ENCODE measurements at places on chromosomes 6 and 20. TPM values are rescaled to one million over a fixed set of nuclear protein-coding genes. Genes with fewer than 3 reads are reported as not detected.
A peak's percentile ranks its signal among the peaks of the same experiment; 100 is the strongest.

- no peaks in the 10 kb centered on the region for H3K27me3 ChIP-seq
- no peak for DNase-seq
- no peaks in the 10 kb centered on the region for H3K4me1 ChIP-seq
- H3K4me3 ChIP-seq: no peak overlapping the region
- H3K36me3 ChIP-seq: no peaks in the 10 kb centered on the region
- H3K27ac ChIP-seq: no peak overlapping the region
These were observed 296.8 kb downstream of the TENT5A start for GRCh38 chr6:81455641-81456040.

DNA sequence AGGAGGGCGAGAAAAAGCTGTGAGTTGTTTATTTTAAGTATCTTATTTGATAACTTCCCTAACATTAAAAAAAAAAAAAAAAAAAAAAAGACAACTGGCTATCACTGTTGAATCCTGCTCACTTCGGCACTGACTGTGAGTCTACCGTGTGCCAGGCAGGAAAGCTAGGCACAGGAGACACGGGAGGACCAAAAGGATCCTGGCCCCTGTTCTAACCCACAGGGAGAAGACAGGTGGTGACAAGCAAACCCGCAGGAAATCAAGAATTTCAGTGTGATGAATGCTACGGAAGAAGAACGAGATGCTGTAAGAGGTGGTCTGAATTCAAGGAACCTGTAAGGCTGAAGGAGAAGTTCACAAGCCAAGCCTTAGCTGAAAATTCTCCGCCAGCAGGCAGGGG is 94.7 kb upstream of the NFATC2 start:
- H3K27me3 ChIP-seq: no peaks in the 10 kb centered on the region
- DNase-seq: no peak
- no peak overlapping the region for H3K4me3 ChIP-seq
- H3K36me3 ChIP-seq: no peaks in the 10 kb centered on the region
- H3K4me1 ChIP-seq: no peaks in the 10 kb centered on the region
- H3K27ac ChIP-seq: no peak overlapping the region

GRCh38 chr20:51446656-51447055 is 95.9 kb downstream of the NFATC2 start:
- no peaks in the 10 kb centered on the region for H3K4me1 ChIP-seq
- H3K36me3 ChIP-seq: no peaks in the 10 kb centered on the region
- DNase-seq: no peak
- H3K27ac ChIP-seq: no peak overlapping the region

DNA sequence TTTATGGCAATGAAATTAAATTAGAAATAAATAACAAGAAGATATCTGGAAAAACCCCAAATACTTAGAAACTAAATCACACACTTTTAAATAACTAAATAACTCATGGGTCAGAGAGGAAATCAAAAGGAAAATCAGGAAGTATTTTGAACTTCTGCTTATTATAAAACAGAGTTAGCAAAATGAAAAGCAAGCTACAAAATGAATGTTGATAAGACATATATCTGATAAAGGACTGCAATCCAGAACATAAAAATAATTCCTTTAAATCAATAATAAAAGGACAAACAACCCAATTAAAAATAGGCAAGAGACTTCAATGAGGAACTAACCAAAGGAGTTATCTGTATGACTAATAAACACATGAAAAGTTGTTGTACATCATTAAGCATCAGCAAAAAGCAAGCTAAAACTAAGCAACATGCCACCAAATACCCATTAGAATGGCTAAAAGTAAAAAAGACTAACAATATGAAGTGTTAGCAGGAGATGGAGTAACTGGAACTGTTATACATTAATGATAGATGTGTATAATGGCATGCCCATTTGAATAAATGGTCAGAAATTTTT is 38.9 kb upstream of the STMND1 start:
- H3K36me3 ChIP-seq: no peaks in the 10 kb centered on the region
- H3K27ac ChIP-seq: no peak overlapping the region
- H3K4me3 ChIP-seq: no peak overlapping the region
- no peak for DNase-seq
- H3K4me1 ChIP-seq: no peaks in the 10 kb centered on the region
- H3K27me3 ChIP-seq: no peaks in the 10 kb centered on the region

PHACTR1 gene
- 1.3 TPM for total RNA-seq

DNA sequence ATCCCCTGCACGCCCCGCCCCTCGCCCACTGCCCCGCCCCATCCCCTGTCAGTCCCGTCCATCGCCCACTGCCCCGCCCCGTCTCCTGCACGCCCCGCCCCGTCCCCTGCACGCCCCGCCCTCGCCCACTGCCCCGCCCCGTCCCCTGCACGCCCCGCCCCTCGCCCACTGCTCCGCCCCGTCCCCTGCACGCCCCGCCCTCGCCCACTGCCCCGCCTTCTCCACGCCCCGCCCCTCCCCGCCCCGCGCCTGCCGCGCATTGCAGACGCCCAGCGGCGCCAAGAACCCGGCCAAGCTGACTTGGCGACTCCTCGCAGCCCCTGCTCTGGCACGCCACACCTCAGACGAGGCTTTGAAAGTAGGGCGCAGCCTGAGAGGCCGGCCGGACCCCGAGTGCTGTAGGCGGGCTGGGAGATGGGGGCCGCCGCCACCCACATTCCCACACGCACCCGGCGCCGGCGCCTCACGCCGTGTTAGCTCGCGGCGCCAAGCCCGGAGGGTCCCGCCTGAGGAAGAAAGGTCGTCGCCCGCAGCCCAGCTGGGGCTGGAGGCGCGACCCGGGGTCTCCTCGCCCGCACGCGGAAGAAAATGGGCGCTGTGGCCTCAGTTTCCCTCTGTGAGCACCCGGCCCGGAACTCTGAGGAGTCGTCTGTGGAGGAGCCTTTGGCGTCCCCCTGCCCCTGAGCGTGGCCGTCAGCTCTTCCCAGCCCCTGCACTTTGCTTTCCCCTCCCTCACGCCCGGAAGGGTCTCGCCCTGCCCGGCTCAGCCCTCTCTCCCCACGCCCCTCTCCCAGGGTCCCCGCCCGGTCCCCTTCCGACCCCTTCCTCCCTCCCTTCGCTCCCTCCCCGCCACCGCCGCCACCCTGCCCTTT is at the start of gene RAD21L1:
TSS of gene RAD21L1 (plus strand) at position 262 of the 872 bp plus-strand sequence. CDS start 2,410 bp downstream, outside the sequence.
- DNase-seq: peak; percentile 70
- peaks cover 7% of the 10 kb centered on the region for H3K4me1 ChIP-seq
- H3K27ac ChIP-seq: no peak within 1 kb of the TSS
- peaks cover 1% of the 10 kb centered on the region for H3K27me3 ChIP-seq
- peak within 1 kb of the TSS; percentile 44 for H3K4me3 ChIP-seq
- H3K36me3 ChIP-seq: no peaks in the 10 kb centered on the region

- no peak for DNase-seq
- H3K27me3 ChIP-seq: no peaks in the 10 kb centered on the region
- no peaks in the 10 kb centered on the region for H3K36me3 ChIP-seq
- peak overlapping the region; percentile 70 for H3K27ac ChIP-seq
These were observed 278.8 kb downstream of the CDC5L start for GRCh38 chr6:44666324-44666723.

FOXC1 gene
- 9.2 TPM for total RNA-seq

GRCh38 chr20:49386848-49387580 is 95.5 kb downstream of the KCNB1 start:
- H3K4me3 ChIP-seq: no peak overlapping the region
- no peaks in the 10 kb centered on the region for H3K27me3 ChIP-seq
- no peaks in the 10 kb centered on the region for H3K36me3 ChIP-seq
- peak overlapping the region; percentile 22 for H3K27ac ChIP-seq
- no peaks in the 10 kb centered on the region for H3K4me1 ChIP-seq

- H3K36me3 ChIP-seq: no peaks in the 10 kb centered on the region
- no peaks in the 10 kb centered on the region for H3K4me1 ChIP-seq
- no peak overlapping the region for H3K27ac ChIP-seq
- DNase-seq: no peak
- H3K4me3 ChIP-seq: no peak overlapping the region
- no peaks in the 10 kb centered on the region for H3K27me3 ChIP-seq
These were observed 8.6 kb downstream of the ADAT2 start for GRCh38 chr6:143441680-143442545.

GRCh38 chr6:108568551-108569305 is 8.0 kb downstream of the FOXO3 start:
- H3K36me3 ChIP-seq: no peaks in the 10 kb centered on the region
- no peak for DNase-seq
- no peak overlapping the region for H3K27ac ChIP-seq
- H3K4me1 ChIP-seq: no peaks in the 10 kb centered on the region
- no peak overlapping the region for H3K4me3 ChIP-seq

ZBTB46 gene
- 12.2 TPM for total RNA-seq

- H3K36me3 ChIP-seq: no peaks in the 10 kb centered on the region
- no peak for DNase-seq
- no peaks in the 10 kb centered on the region for H3K4me1 ChIP-seq
These were observed 142.3 kb upstream of the SASH1 start for GRCh38 chr6:148200293-148200692.

All from prostate gland (tissue), 2 donors.